ENCODE measurements at places on chromosomes 16 and 17. TPM values are rescaled to one million over a fixed set of nuclear protein-coding genes. Genes with fewer than 3 reads are reported as not detected.

GRCh38 chr16:74682556-74682955 lies 15.9 kb upstream of the RFWD3 start:
- DNase-seq: no peak
- H3K27me3 ChIP-seq: no peaks in the 10 kb centered on the region
- H3K4me1 ChIP-seq: peaks cover 3% of the 10 kb centered on the region
- no peak overlapping the region for H3K27ac ChIP-seq

DNA sequence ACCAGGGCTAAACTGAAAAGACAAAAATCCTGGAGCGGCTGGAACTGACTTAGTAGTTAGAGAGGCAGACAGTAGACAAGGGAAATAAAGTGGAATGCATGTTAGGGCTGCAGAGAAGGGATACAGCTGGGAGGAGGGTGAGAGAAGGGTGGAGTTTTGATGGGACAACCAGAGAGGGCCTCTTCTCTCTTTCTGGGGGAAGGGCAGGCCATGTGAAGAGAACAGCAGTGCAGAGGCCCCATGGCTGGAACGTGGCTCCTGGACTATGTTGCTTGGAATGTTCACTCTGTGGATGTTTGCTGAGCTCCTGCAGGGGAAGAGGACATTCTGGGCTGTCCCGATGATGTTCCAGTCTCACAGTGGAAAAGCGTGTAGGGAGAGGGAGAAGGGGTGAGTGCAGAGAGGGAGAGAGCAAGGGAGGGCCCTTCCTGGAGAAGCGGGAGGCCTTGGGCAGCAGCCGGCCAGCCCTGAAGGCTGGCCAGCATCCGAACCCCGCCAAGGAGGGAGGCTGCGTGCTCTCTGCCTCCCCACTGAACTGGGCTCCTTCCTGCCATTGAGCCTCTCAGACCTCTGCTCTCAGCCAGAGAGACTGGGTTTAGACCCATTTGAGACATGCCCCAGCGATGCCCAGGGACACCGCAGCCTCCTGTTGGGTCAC lies 33.1 kb upstream of the GSE1 start:
- H3K4me1 ChIP-seq: peaks cover 18% of the 10 kb centered on the region
- no peak overlapping the region for H3K27ac ChIP-seq
- H3K27me3 ChIP-seq: no peaks in the 10 kb centered on the region

DNA sequence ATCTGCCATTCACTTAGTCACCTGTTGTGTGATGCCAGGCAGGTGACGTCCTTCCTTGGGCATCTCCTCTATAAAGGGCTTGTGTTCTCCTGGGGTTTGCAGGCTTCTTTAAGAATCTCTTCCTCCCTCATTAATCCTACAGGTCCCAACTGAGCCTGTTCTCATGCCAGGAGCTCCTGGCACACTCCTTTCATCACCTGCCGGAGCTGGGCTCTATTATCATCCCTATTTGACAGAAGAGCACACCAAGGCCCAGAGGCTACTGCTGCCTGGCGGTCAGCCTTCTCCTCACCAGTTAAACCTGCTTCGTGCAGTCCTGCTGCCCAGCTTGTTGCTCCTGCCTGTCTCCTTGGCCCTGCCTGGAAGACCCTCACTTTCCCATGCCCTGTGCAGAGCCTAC lies 51.2 kb downstream of the RAI1 start:
- H3K27me3 ChIP-seq: no peaks in the 10 kb centered on the region
- H3K36me3 ChIP-seq: no peaks in the 10 kb centered on the region
- peaks cover 8% of the 10 kb centered on the region for H3K4me1 ChIP-seq
- DNase-seq: no peak
- no peak overlapping the region for H3K4me3 ChIP-seq

DNA sequence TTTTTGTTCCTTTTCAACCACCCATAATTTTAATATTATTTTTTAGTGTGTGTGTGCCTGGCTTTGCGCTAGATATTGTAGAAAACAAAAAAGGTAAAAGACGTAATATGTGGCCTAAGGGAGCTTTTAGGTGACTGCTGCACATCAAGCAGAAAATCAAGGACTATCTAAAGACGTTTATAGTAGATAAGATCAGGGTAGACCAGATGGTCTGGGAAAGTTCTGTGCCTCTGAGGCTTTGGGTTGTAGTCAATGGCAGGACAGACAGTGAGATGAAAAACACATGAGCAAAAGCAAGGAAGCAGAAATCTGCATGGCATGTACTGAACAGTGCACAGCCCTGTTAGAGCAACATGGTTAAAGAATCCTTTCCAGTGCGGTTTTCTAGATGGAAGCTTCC lies 26.8 kb upstream of the ARHGAP23 start:
- no peaks in the 10 kb centered on the region for H3K4me1 ChIP-seq
- peaks cover 20% of the 10 kb centered on the region for H3K36me3 ChIP-seq
- no peak overlapping the region for H3K4me3 ChIP-seq
- H3K27me3 ChIP-seq: no peaks in the 10 kb centered on the region
- no peak for DNase-seq

DNA sequence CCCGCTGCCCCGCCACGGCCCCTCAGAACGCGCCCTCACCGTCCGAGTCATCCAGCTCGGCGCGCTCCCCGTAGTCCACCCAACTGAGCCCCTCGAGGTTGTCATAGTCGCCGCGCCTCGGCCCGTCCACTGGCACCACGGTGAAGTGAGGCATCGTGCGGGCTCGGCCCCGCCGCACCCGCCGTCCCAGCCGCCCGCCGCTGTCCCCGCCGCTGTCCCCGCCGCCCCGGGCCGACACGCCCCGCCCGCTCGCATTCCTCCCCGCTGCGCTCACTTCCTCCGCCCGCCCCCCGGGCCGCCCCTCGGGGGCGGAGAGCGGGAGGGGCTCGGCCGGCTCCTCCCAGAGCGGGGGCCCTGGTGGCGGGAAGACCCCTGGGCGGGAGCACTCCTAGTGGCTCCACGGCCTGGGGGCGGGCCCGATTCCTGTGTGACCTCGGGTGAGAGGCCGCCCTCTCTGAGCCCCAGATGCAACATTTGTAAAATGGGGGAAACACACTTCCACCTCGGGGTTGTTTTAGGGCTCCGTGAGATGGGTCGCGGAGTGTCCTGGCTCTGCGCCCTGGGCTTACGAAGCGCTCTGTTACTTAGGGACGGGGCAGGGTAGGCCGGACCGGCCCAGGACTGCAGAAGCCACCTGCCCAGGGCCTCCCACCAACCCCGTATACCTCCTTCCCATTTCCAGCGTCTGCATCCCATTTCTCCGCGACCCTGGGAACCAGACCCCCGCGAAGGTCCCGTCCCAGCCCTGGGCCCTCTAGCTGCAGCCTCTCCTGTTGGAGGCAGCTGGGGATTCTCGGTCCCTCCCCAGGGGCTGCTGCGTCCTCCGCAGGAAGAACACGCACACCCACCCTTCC lies at the start of gene SLC12A4:
SLC12A4 (minus strand) TSS at position 238 of the 854 bp plus-strand sequence; CDS start at position 154, 84 bp downstream.
- H3K4me1 ChIP-seq: peaks cover 14% of the 10 kb centered on the region
- H3K4me3 ChIP-seq: peak within 1 kb of the TSS; percentile 84
- no peaks in the 10 kb centered on the region for H3K27me3 ChIP-seq
- DNase-seq: peak; percentile 94
- peak within 1 kb of the TSS; percentile 80 for H3K27ac ChIP-seq

- peaks cover 6% of the 10 kb centered on the region for H3K27me3 ChIP-seq
- no peaks in the 10 kb centered on the region for H3K4me1 ChIP-seq
- no peak overlapping the region for H3K27ac ChIP-seq
- H3K36me3 ChIP-seq: no peaks in the 10 kb centered on the region
These were observed 73.7 kb downstream of the AKAP1 start for GRCh38 chr17:57158795-57159194.

DNA sequence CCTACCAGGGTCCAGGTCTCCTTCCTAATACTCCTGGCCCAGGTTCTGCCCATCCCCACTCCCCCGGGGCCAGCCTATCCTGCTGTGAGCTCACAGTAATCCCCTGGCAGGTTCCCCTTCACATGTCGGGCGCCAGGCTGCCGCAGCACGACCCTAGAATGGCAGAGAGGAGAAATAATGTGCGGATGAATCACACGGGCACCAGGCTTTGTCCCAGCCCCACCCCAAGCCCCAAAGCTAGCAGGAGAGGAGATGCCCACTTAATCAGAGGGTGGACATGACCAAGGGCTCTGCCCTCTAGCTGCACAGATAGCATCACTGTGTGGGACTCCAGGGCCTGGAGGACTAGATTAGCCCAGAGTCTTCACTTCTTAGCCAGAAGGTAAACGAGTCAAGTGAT lies 39.5 kb downstream of the ST3GAL2 start:
- no peak overlapping the region for H3K4me3 ChIP-seq
- DNase-seq: no peak
- H3K27ac ChIP-seq: no peak overlapping the region
- no peaks in the 10 kb centered on the region for H3K27me3 ChIP-seq

DNA sequence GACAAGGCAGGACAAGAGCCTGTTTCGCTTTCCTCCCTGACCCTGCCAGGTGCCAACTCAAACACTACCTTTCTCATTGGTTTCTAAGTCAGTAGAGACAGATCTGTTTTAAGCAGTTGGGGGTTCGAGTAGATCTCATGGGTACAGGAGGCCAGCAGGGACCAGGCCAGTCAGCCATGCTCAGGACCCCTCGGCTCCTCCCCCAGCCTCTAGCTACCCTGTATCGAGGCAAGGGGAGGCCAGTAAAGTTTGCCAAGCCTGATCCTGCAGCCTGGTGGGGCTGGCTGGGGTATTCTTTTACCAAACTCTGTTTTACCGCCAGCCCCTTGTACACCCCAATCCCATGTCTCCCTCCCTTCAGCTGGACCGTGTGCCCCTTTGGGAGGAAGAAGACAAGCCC lies 26.6 kb downstream of the OR1D5 start:
- no peak for DNase-seq
- no peak overlapping the region for H3K27ac ChIP-seq
- peaks cover 6% of the 10 kb centered on the region for H3K4me1 ChIP-seq
- H3K27me3 ChIP-seq: peaks cover 7% of the 10 kb centered on the region
- no peak overlapping the region for H3K4me3 ChIP-seq
- no peaks in the 10 kb centered on the region for H3K36me3 ChIP-seq

- H3K4me3 ChIP-seq: no peak overlapping the region
- H3K27me3 ChIP-seq: peaks cover 11% of the 10 kb centered on the region
- no peak for DNase-seq
- no peaks in the 10 kb centered on the region for H3K36me3 ChIP-seq
- H3K27ac ChIP-seq: no peak overlapping the region
These were observed 293.1 kb downstream of the HS3ST3B1 start for GRCh38 chr17:14593956-14594355.

GRCh38 chr17:26962255-26963162 lies 331.4 kb upstream of the WSB1 start:
- no peak overlapping the region for H3K27ac ChIP-seq
- no peaks in the 10 kb centered on the region for H3K4me1 ChIP-seq
- H3K27me3 ChIP-seq: peaks cover 22% of the 10 kb centered on the region
- peaks cover 5% of the 10 kb centered on the region for H3K36me3 ChIP-seq
- no peak overlapping the region for H3K4me3 ChIP-seq
- DNase-seq: no peak

DNA sequence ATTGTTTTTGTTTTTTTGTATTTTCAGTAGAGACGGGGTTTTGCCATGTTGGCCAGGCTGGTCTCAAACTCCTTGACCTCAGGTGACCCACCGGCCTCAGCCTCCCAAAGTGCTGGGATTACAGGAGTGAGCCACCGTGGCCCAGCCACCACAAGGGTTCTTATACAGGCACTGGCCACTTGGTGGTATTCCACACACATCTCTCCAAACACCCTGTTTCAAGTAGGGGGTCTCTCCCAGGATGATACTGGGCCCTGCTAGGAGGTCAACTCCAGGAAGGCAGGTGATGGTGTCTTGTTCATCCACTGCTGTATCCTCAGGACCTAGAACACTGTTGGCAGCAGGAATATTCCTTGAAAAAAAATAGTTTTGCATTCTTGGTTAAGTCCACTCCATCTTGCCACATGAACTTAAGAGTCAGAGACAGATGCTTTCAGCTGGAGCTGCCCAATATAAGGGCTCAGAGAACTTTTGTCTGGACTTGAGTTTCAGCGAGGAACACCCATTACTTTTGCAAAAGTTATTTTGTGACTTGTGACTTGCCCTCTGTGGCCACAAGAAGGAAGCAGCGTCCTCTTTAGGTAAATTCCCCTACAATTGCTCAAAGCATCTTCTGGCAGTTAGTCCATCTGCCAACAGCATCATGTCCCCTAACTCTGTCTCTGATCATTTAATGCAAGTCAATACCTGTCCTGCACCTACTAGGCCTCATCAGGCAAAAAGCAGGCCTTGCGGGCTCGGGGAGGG lies 7.4 kb upstream of the EEF2K start:
- no peak overlapping the region for H3K4me3 ChIP-seq
- peaks cover 27% of the 10 kb centered on the region for H3K4me1 ChIP-seq
- DNase-seq: no peak
- no peaks in the 10 kb centered on the region for H3K27me3 ChIP-seq
- peaks cover 6% of the 10 kb centered on the region for H3K36me3 ChIP-seq
- no peak overlapping the region for H3K27ac ChIP-seq

DNA sequence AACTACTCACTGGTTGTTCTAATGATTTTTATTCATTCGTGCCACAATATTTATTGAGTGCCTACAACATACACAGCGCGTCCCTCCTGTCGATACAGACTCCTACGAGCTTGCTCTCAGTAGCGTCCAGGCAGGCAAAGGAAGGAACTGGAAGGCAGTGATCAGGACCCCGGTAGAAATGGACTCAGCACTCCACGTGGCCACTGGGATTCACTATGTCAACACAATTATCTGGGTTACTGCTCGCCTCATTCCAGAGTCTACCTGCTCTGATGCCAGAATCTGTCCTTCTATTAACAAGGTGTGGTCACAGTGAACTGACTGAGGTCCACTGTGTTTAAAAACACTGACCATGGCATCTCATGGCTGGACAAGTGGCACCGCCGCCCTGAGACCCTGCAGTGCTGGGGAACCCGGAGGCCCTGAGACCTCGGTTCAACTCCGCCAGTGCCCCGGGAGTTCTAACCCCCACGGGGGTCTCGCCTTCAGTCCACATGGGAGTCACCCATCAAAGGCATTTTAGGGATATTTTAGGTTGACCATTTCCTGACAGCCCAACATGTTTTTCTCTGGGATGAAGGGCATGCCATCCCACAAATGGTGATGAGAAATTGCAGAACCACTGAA lies 71.4 kb downstream of the ZFHX3 start:
- H3K27me3 ChIP-seq: no peaks in the 10 kb centered on the region
- no peak overlapping the region for H3K27ac ChIP-seq
- DNase-seq: no peak
- no peak overlapping the region for H3K4me3 ChIP-seq
- no peaks in the 10 kb centered on the region for H3K4me1 ChIP-seq

- H3K36me3 ChIP-seq: peaks cover 32% of the 10 kb centered on the region
- no peak overlapping the region for H3K27ac ChIP-seq
- no peaks in the 10 kb centered on the region for H3K27me3 ChIP-seq
- no peaks in the 10 kb centered on the region for H3K4me1 ChIP-seq
These were observed 20.4 kb upstream of the SLC38A8 start for GRCh38 chr16:84062734-84063640.

The NKD1 gene
- 3.1 TPM for total RNA-seq

The HOXB1 gene
- total RNA-seq: not detected

The C17orf78 gene
- not detected for total RNA-seq

The SLFN11 gene
- total RNA-seq: 67.9 TPM

The VPS25 gene
- total RNA-seq: 62.5 TPM

The SHCBP1 gene
- total RNA-seq: 29.1 TPM

The SPATA22 gene
- total RNA-seq: 0.44 TPM
